Upper lobe of right lung (tissue), 1 donor: ENCODE measurements at places on chromosomes 3 and 15.

GRCh38 chr3:54476891-54477290 is 354.5 kb downstream of the CACNA2D3 start:
- no peaks in the 10 kb centered on the region for H3K4me1 ChIP-seq
- DNase-seq, result no peak
- H3K27me3 ChIP-seq, result no peaks in the 10 kb centered on the region
- H3K36me3 ChIP-seq, result no peaks in the 10 kb centered on the region
- no peak overlapping the region for H3K27ac ChIP-seq
- no peak overlapping the region for H3K4me3 ChIP-seq

GRCh38 chr15:76278651-76279050 is 32.6 kb downstream of the ETFA start:
- H3K4me1 ChIP-seq, result no peaks in the 10 kb centered on the region
- H3K27ac ChIP-seq, result no peak overlapping the region
- no peak overlapping the region for H3K4me3 ChIP-seq
- DNase-seq, result no peak

- H3K27ac ChIP-seq, result no peak overlapping the region
- H3K4me1 ChIP-seq, result no peaks in the 10 kb centered on the region
- no peak overlapping the region for H3K4me3 ChIP-seq
- no peak for DNase-seq
- no peaks in the 10 kb centered on the region for H3K27me3 ChIP-seq
- H3K36me3 ChIP-seq, result no peaks in the 10 kb centered on the region
Observed at GRCh38 chr15:41150279-41150678, 34.2 kb upstream of the INO80 start.

GRCh38 chr3:148333091-148333490 is 364.6 kb upstream of the AGTR1 start:
- H3K4me3 ChIP-seq, result no peak overlapping the region
- H3K27ac ChIP-seq, result no peak overlapping the region
- no peaks in the 10 kb centered on the region for H3K36me3 ChIP-seq
